ENCODE measurements at places on chromosomes 3 and 15.

- no peak for DNase-seq
Measured at GRCh38 chr3:144470666-144471065, 499.0 kb downstream of the DIPK2A start.

GRCh38 chr3:69326855-69327300 lies 59.0 kb downstream of the FRMD4B start:
- no peak for DNase-seq

DNA sequence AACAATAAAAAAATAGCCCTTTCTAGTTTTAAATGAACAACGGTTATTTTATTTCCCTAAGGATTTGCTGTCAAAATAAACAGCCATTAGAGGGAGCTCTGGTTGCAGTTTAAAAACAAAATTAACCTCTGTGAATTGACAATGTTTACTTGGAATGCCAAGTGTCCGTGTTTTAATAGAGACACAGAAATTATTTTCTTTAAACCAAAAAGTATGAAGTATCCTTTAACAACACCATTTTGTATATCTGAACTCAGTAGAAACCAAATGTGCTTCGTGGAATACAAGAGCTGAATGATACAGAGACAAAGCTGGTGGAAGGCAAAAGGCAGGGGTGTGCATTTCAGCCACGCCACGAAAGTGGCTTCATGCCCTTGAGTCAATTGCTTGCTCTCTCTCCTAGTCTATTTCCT lies 74.4 kb downstream of the MOBP start:
- peak; percentile 6 for DNase-seq

- no peak for DNase-seq
Measured at GRCh38 chr3:159978353-159978752, 10.3 kb upstream of the IL12A start.

GRCh38 chr3:12280357-12280806 lies 8.5 kb upstream of the PPARG start:
- DNase-seq: no peak

GRCh38 chr15:85564686-85565085 lies 184.3 kb downstream of the AKAP13 start:
- no peak for DNase-seq

DNA sequence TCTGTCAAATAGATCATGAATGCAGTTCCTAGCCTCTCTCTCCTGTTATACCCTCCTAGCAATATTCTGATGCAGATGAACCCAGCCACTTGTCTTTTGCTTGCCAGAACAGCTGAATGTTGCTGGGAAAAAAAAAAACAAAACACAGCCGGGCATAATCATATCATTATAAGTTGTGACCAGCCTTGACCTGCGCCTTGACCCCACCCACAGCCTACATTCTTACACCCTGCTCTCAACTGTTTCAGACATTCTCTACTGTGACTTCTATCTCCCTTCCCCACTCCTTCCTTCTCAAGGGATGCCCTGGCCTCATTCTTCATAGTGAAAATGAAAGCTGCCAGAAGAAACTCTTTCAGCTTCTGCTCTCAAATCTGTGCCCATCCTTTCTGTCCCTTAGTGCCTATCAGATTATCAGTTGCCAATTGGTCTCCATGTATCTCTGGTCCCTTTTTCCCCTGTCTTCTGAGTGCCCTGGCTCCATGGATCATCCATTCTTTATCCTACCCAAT lies 389.1 kb upstream of the TPRG1 start:
- no peak for DNase-seq

GRCh38 chr3:81936817-81937216 lies 175.4 kb upstream of the GBE1 start:
- no peak for DNase-seq

DNA sequence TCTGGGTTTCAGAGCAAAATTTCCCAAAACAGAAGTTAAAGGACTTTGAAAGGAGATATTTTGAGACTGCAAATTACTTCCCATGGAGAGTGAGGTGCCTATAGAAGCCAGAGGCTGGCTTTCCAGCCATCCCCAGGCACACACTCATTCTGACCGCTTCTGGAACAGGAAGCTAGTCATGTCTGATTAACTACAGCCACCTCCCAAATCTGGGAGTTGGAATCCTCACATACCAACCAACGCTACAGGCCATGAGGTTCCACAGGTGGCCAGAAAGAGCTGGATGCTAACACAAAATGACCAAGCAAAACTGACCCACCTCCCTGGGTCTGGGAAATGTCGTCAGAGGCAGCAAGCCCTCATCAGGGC lies 87.2 kb downstream of the SNRK start:
- no peak for DNase-seq

DNA sequence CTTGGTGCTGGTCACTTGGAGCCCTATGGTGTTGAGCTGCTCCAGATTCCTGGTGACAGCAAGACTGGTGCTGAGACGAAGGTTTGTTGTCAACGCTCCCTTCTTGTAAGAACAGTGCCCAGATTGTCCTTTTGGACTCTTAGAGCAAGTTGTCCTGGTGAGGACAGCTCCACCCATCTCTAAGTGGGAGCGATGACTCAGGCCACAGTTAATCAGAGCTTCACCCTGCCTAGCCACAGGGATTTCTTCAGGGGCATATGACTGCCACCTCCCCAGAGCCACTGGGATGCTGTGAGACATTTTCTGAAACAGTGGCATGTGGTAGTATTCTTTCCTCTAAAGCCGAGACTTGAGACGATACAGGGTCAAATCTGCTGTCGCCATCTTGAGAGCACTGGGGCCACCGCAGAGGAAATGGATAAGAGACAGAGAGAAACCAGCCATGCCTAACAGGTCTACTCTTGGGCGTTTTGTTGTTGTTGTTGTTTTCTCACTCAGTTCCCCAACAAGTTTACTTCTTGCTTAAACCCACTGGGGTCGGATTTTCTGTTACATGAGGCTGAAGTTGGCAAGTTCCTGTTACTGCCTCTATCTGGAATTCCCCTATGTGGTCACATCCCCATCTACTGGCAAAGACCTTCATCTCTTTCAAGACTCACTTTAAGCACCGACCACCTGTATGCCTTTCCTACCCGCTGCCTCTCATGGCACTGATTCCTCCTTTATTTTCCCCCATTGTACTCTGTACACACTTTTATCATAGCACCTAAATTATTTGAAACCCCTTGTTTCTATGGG lies 16.0 kb upstream of the PCOLCE2 start:
- peak; percentile 13 for DNase-seq

GRCh38 chr15:66985653-66986052 lies 79.7 kb upstream of the SMAD3 start:
- no peak for DNase-seq

GRCh38 chr15:34621675-34622074 lies 38.2 kb upstream of the GOLGA8B start:
- peak; percentile 10 for DNase-seq

GRCh38 chr15:72163719-72164118 lies 33.9 kb downstream of the GRAMD2A start:
- no peak for DNase-seq

DNA sequence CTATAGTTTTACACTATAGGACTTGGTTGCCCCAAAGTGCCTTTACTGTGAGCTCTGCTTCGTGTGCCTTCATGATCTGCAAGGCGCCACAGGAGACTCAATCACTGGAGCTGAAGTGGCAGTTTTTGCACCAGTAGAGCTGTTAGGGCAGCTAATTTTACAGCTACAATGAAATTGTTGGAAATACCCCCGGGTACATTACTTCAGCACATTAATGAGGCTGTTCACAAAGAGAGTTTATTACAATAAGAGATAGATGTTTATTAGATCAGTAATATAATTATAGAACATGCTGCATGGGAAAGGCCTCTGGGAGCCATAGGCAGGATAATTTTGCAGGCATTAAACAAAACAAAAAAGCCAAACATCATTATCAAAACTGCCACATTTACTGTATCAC lies 231.1 kb downstream of the CTNNB1 start:
- no peak for DNase-seq

DNA sequence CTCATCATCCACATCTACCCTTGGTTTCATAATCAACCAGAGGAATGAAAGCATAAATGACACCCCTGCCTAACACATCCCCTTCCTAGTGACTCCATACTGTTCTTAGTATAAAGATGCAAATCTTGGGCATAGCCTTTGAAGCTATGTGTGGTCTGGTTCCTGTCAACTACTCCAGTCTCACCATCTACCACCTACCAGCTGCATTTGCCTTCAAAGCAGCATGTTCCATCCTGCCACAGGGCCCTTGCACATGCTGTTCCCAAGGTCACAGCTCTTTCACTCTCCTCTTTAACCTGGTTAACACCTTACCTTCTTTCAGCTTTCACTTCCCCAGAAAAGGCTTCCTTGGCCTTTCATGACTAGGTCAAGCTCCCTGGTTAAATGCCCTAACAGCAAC lies 62.3 kb upstream of the ARHGEF3 start:
- DNase-seq: no peak

DNA sequence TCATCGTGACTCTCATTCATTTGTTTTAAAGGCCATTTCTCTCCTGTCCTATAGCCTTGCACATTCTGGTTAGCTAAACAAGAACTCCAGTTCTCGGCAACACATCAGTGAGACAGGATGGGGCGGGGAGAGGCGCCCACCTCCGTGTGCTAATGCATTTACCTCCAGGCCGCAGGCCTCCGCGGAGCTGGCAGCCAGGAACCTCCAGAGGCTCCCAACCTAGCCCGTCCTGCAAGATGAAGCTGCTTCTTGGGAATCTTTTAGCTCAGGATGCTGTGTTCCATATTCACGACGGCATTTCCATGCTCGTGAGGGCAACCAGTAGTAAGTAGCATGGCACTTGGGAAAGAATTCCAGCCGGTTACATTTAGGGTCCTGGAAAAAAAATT lies 47.9 kb downstream of the RGMA start:
- DNase-seq: no peak

- no peak for DNase-seq
Measured at GRCh38 chr3:31996195-31996594, 14.6 kb downstream of the ZNF860 start.

DNA sequence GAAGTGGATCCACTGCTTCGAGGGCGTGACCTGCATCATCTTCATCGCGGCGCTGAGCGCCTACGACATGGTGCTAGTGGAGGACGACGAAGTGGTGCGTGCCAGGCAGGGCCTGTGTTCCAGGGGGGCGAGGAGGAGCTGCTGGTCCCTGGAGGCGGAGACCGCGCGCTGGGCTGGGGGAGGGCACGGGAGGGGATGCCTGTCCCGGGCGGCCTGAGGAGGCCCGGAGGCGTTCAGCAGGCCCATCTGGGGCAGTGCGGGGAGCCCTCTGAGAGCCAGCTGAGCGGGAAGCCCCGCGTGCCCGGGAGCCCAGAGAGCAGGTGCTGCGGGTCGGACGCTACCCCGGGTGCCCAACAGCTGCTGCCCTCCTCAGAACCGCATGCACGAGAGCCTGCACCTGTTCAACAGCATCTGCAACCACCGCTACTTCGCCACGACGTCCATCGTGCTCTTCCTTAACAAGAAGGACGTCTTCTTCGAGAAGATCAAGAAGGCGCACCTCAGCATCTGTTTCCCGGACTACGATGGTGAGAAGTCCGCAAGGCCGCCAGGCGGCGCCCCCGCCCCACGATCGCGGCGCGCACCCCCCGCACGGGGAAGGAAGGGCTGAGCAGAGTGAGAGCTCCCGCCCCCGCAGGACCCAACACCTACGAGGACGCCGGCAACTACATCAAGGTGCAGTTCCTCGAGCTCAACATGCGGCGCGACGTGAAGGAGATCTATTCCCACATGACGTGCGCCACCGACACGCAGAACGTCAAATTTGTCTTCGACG lies 2.9 kb downstream of the GNAT1 start:
- DNase-seq: peak; percentile 58

GRCh38 chr3:37054370-37054769 lies 61.1 kb downstream of the MLH1 start:
- no peak for DNase-seq

DNA sequence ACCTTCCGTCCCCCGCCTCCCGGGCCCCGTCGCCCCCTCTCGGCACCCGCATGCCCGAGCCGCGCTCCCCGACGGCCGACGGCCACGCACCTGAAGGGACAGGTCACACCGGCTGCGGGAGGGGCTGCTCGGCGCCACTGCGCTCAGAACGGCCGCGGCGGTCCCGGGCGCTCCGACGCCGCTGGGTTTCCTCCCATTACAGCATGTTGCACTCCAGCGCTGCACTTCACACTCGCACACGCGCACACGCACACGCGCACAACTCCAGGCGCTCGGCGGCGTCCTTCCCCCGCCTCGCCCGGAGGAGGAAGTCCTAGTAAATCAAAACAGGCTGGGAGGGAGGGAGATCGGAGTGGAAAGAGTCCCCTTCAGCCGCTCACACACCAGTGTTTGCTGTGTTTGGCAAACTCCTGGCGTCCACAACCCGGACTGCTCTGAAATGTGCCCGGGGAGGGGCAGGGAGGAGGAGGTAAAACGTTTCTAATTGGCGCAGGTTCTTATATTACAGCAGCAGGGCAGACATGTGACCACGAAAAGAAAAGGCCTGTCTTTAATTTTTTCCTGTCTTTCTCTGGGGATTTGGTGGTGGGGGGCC lies 76.7 kb upstream of the VGLL4 start:
- peak; percentile 70 for DNase-seq

DNA sequence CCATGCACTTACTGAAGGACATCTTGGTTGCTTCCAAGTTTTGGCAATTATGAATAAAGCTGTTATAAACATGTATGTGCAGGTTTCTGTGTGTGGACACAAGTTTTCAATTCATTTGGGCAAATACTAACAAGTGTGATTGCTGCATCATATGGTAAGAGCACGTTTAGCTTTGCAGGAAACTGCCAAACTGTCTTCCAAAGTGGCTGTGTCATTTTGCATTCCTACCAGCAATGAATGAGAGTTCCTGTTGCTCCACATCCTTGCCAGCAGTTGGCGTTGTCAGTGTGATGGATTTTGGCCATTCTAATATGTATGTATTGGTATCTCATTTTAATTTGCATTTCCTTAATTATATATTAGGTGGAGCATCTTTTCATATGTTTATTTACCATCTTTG lies 280.1 kb downstream of the SV2B start:
- DNase-seq: no peak

- DNase-seq: peak; percentile 10
Measured at GRCh38 chr3:151562891-151563290, 102.0 kb upstream of the IGSF10 start.

GRCh38 chr3:134407239-134407625 lies 33.0 kb upstream of the AMOTL2 start:
- DNase-seq: no peak

- no peak for DNase-seq
Measured at GRCh38 chr15:72770673-72771328, 12.8 kb downstream of the ADPGK start.

DNA sequence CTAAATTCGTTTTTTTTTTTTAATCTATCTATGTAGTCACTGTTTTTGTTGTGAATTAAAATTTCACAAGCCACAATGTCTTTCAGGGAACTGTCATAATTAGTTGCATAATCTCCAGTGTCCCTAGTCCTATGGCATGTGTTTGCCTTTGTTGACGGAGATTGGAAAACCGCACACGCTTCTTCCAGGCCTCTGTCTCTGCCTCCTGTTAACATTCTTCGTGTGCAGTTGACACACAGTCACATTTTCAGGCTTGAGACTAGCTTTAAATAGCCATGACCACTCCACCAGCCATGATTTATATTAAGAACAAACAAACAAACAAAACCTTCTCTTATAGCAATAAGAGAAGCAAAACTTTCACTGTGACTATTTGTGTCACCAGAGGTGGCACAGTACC lies 139.8 kb downstream of the DUT start:
- DNase-seq: no peak

DNA sequence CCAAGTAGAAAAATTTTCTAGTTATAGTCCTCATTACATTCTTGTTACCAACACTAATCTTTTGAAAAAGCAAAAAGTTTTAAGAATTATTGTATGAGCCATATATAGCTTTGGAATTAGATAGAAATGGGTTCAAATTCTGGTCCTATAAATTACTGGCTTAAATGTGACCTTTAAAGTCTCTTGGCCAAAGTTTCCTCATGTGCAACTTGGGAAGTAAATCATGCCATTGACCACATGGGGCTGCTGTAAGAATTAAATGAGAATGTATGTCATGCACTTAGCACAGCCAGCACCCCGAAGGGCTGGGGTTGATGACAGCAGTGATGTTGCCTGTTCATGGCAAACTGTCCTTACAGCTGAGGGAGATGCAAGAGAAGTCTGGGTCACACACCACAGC lies 108.3 kb downstream of the TOP2B start:
- no peak for DNase-seq

All from RWPE1 (cell line).